ENCODE measurements at places on chromosomes 6 and 20.
A peak's percentile ranks its signal among the peaks of the same experiment; 100 is the strongest.

GRCh38 chr20:51583499-51583898 is 41.0 kb upstream of the NFATC2 start:
- DNase-seq = no peak

- DNase-seq = peak; percentile 65
Observed at GRCh38 chr6:15389084-15389764, 143.4 kb downstream of the JARID2 start.

- peak; percentile 65 for DNase-seq
Observed at GRCh38 chr6:63804381-63804956, 168.9 kb downstream of the PHF3 start.

- DNase-seq = no peak
Observed at GRCh38 chr6:71015392-71015791, 58.5 kb upstream of the B3GAT2 start.

- no peak for DNase-seq
Observed at GRCh38 chr20:53330601-53331140, 263.0 kb downstream of the ZNF217 start.

DNA sequence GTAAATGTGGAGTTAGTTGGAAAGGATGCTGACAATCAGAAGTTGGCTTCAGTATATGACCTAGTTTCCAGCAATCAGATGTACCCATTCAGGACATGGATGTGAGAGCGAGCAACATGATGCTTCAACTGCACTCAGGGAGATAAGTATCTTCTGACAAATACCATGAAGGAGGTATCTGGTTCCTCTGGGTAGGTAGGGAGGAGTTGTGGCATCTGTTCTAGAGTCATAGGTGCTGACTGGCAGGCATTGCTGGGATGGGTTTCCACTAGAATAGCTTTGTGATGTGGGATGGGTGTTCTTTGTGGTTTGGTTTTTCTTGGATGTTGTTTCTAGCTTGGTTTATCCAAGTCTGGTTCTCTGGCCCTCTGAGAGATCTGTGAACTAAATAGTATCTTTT is 3.9 kb upstream of the REV3L start:
- DNase-seq = no peak

- no peak for DNase-seq
Observed at GRCh38 chr20:36800410-36800809, 26.8 kb upstream of the DSN1 start.

- no peak for DNase-seq
Observed at GRCh38 chr6:36499918-36500317, 47.4 kb downstream of the STK38 start.

- no peak for DNase-seq
Observed at GRCh38 chr6:143505111-143505510, 6.4 kb downstream of the FUCA2 start.

DNA sequence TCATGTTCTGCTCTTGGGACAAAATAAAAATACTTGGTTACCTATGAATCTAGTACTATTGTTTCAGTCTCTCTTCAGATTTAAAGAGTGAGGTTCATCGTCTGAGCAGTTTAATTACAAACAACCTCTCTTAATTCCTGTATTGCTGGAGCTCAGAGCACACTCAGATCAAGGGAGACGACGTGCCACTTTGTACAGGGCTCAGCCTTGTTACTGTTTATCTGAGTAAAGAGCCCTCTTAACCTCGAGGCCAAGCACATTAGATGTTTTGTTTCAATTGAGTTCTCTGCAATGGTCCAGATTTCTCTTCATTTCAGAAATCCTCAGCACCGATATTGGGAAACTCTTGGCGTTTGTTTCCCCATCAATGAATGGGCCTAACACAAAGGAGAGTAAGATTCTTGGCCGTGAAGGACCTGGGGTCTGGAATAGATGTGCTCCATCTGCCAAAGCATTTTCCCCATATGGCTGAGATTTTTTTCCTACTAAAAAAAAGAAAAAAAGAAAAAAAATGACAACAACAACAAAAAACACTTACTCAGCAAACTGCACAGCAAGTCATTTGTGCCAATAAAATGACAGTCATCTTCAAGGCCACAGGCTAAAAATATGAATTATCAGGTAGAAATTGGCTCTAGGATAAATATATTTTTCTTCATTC is 82.6 kb upstream of the CCN6 start:
- DNase-seq = no peak

DNA sequence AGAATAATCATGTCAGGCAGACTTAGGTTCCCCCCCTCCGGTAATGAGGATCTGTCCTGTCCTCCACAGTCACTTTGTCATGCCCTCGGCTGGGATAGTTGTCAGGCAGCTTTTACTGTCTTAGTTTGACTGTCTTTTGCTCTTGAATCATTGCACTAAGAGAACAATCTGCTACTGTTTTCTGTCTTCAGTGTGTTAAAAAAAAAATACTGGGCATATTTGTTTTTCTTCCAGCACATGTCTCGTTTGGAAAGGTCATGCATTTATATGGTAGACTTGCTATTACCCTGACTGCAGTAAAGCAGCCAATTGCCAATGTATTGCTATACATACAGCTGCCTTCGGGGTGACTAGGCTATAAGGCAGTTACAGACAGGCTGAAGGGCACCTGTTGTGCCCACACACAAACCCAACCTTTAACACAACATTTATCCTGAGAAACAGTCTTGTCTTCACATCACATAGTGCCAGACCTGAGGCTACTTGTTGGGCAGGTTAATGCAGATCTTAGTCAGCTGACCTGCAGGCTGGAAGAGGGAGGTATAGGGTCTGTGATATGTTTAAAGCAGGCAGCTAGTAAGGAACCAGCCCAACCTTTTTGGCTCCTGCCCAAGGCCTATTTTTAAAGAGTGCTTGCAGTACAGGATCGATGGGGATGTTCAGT is 26.7 kb downstream of the ARFGEF3 start:
- no peak for DNase-seq

GRCh38 chr6:51199733-51200260 is 381.1 kb downstream of the TFAP2B start:
- DNase-seq = peak; percentile 49

GRCh38 chr6:163750431-163751031 is 336.0 kb downstream of the QKI start:
- no peak for DNase-seq

GRCh38 chr6:16564436-16564835 is 196.8 kb downstream of the ATXN1 start:
- no peak for DNase-seq

GRCh38 chr6:28589234-28589956 is 63.7 kb downstream of the GPX5 start:
- peak; percentile 85 for DNase-seq

GRCh38 chr20:44137266-44137801 is 49.7 kb downstream of the JPH2 start:
- no peak for DNase-seq

- DNase-seq = peak; percentile 31
Observed at GRCh38 chr20:35232575-35232974, 6.1 kb downstream of the MMP24 start.

GRCh38 chr6:49082611-49083010 is 380.4 kb downstream of the MMUT start:
- DNase-seq = no peak

- DNase-seq = no peak
Observed at GRCh38 chr6:52164319-52165094, 21.7 kb upstream of the IL17A start.

DNA sequence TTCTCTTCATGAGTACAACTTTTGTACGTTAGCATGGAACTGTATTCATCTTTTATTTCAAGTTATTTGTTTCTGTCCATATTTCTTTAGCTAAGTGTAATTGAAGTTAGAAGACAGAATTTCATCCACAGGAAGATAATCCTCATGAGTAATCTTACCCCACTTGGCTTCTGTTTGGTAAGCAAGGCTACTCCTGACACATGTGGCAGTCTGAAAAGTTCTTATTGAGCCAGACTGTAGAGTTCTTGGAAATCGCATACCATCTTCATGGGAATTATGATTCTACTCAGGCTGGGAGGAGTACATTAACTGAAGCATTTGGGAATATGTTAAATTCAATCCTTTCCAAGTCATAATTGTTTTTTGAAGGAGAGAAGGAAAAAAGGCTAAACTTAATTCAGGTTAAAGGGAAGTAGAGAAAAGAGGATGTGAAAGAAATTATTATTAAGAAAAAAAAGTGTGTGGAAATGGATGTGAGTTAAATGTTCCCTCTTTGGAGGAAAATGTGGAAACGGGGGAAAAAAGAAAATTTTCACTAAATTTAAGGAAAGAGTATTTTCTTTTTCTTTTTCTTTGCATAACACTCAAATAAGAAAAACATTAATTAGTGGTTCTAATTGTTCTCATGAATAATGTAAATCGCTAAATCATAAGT is 41.5 kb upstream of the TENT5A start:
- DNase-seq = peak; percentile 68

DNA sequence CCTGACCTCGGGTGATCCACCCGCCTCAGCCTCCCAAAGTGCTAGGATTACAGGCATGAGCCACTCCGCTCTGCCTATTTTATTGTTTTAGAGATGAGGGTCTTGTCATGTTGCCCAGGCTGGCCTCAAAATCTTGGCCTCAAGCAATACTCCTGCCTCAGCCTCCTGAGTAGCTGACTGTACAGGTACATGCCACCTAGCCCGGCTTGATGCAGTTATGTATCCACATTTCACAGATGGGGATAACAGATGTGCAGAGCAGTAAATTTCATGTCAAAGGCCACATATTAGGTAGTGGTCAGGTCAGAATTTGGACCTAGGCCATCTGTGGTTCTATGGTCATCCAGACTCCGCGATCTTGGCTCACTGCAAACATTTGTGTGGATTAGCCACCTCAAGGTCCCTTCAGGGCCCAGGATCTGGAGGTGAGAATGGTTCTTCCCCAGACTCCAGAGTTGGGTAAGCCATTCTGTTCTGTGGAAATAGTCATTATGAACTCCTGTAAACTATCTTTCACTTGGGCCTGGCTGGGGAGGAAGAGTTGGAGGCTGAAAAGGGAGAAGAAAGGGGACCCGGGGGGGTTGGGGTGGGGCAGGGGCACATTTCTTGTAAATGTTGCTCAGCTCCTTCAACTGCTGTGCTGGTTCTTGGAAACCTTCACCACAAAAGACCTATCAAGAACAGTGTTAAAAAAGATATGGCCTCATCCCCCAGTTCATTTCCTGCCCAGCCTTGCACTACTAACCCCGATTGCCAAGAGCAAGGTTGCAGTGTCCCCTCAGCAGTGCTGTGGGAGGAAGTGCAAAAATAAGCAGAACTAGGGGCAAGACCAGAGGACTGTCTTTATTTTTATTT is 13.0 kb downstream of the PIM1 start:
- DNase-seq = no peak

DNA sequence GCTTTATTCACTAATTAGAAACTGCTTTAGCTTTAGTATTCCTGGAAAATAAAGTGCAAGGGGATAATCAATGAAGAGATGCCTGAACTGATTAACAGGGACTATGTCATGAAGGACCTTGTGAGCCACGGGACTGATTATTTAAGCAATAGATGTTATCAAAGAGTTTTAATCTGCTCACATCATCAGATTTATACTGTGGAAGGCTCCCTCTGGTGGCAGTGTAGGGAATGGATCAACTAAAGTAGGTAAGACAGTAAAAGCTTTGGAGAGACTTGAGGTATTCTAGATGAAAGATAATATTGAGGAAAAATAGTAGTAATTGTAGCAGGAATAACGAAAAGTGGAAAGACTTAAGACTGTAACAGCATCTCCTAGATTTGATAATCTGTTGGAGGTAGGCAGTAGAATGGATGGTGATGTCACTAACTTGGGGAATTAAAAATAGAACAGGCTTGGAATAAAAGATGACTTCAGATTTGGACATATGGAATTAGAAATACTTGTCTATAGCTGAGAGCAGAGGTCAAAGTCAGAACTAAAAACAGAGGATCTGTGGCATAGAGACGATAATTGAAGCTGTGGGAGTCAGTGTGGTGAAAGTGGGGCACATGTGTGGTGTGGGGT is 80.3 kb upstream of the HTR1E start:
- no peak for DNase-seq

DNA sequence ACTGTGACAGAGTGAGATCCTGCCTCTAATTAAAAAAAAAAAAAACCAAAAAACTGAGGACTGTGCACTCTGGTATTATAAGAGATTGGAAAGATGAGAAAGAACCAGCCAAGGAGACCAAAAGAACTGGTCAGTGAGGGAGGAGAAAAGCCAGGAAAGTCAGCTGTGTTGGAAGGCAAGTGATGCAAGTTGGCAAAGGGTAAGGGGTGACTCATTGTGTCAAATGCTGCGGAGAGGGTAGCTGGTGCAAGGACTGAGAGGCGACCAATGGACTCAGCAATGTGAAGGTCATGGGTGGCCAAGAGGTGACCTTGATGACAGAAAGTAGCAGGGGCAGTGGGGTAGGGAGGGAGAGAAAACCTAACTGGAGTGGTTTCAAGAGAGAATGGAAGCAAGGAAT is 27.4 kb upstream of the LRRN4 start:
- peak; percentile 81 for DNase-seq

DNA sequence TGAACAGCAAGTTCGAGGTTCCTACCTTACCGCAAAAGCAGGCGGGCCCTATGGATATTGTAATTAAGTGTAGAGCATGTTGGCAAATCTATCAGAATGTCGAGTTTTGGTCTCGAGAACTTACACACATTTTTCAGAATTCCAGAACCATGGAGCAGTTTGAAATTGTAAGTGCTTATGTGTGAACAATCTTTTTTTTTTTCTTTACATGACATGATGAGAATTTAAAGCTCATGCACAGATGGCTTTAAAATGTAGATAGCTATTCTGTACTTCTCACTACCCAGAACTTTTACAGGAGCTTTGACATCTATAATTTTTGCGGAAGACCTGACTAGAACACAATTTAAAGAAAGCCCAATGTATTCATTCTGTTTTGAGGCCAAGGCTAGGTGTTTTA is 117.8 kb upstream of the RSPO3 start:
- no peak for DNase-seq

GRCh38 chr6:138309695-138310094 is 68.0 kb upstream of the SMIM28 start:
- DNase-seq = no peak

GRCh38 chr6:103122766-103123601 is 1729.5 kb downstream of the GRIK2 start:
- no peak for DNase-seq
